IMR-90 (cell line): ENCODE measurements at places on chromosomes 5 and 9. TPM values are rescaled to one million over a fixed set of nuclear protein-coding genes. Genes with fewer than 3 reads are reported as not detected.
A peak's percentile ranks its signal among the peaks of the same experiment; 100 is the strongest.

The HAVCR1 gene
- total RNA-seq: not detected in 2 replicates

The ANKRD34B gene
- not detected in 2 replicates for total RNA-seq

The SUB1 gene
- total RNA-seq: 19.5 and 90.5 TPM in 2 replicates

The C5 gene
- 2.3 and 2.8 TPM in 2 replicates for total RNA-seq

The PAPPA gene
- total RNA-seq: 11.7 and 12.4 TPM in 2 replicates

The PELO gene
- total RNA-seq: 48.9 and 49.7 TPM in 2 replicates

The RGMB gene
- total RNA-seq: 74.4 and 83.0 TPM in 2 replicates

The CCDC152 gene
- total RNA-seq: 0.90 and 1.9 TPM in 2 replicates

The GABRA1 gene
- total RNA-seq: not detected in 2 replicates

The NUTM2G gene
- not detected in 2 replicates for total RNA-seq

The GMCL2 gene
- not detected in 2 replicates for total RNA-seq

The NRG2 gene
- 0.18 TPM in 1 of 2 replicates, not detected in the other for total RNA-seq

The NPR3 gene
- total RNA-seq: 88.2 and 89.4 TPM in 2 replicates

The PAXX gene
- total RNA-seq: 4.4 and 5.7 TPM in 2 replicates

The SYK gene
- not detected in 2 replicates for total RNA-seq

The SSNA1 gene
- 55.7 and 63.9 TPM in 2 replicates for total RNA-seq

DNA sequence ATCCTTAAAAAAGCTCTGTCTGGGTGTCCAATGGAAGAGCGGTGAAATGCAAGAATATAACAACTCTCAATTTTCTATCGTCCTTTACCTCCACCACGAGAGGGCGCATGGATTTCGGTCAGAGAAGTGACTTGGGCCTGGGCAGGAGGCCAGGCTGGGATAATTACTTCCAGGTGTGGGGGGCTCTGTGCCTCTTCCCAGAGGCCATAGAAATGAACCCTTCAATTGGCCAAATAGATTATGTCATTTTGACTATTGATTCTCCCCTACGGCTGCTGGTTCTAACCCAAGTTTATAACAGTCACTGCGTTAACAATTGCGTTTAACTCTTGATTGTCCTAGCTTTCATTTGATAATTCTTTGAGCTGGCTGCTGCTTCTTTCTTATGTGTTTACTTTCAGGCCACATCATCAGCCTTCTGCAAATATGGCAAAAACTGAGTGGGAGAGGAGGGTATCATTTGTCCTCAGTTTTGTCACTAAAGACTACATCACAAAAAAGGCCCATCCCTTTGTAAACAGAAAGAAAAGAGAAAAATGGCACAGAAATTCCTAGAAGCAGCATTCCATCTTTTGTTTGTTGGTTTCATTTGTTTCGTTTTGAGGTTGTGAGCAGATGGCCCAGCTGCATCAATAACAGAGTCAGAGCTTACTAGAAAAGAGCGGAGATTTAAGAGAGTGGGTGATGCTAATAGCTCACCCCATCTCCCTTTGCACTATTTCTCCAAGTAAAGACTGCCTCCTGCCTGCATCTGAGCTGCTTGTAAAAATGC is 45.4 kb upstream of the ZFR start:
- peak; percentile 87 for DNase-seq

DNA sequence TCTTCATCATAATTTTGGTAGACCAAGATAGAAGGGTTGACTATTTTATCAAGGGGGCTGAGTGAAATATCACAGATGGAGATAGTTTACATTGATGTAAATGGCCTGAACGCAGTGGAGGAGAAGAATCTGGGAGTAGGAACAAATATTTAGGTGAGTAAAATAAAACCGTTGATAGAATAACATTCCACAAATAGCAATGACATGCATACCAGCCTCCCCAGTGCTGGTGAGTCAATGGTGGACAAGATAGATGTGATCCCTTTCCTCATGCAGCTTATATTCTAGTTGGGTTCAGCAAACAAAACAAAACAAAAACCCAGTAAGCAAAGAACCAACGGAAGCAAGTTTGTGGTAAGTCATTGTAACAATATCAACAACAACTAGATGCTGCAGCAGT is 385.2 kb downstream of the FAM170A start:
- peak; percentile 55 for DNase-seq

- DNase-seq: peak; percentile 100
These were observed 133.4 kb downstream of the SUSD1 start for GRCh38 chr9:112041536-112042243.

DNA sequence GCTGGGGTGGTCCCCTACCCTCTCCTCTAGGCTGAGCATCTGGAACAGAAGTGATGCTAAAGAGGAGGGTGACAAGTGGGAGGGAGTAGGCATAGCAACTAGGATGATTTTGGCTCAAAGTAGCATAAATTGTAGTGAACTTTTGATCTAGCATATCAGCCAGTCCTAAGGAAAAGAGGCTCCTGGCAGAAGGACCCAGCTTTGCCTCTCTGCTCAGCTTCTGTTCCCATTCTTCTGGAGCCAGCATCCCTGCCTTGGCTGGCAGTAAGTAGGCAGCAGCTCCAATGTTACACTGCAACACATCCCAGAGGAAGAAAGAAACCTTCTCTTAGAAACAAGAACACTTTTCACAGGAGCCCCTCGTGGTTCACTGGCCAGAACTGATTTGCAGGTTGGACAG is 487.0 kb downstream of the MTRR start:
- DNase-seq: no peak

- DNase-seq: no peak
These were observed 79.4 kb downstream of the FER start for GRCh38 chr5:108827131-108827530.

GRCh38 chr5:83701886-83702285 is 18.8 kb downstream of the HAPLN1 start:
- peak; percentile 6 for DNase-seq

GRCh38 chr5:137234973-137235943 is 263.9 kb downstream of the SPOCK1 start:
- no peak for DNase-seq

DNA sequence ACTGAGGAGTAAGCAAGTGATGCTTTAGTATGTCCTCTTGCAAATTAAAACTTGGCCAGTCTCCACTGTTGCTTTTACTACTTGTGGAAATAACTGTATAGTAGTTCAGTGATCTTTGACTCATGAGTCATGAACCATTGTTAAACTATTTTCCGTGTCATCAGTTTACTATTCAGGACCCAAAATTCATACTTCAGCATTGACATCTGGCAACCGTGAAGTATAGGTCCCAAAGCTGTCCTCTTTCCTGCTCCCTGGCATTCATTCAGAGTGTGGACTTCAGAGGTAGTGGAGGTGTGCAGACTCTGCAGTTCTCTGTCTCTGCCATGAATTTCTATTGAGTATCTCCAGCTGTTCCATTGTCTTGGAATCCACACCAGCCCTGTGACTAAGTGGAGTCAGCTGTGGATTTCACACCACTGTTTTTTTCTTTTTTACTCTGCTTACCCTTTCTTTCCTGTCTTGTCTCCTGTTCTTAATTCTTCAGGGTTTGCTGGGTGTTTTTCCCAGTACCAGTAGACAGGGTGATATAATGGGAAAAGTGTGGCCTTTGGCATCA is 7.5 kb downstream of the TDRD7 start:
- peak; percentile 71 for DNase-seq

GRCh38 chr5:36017004-36017403 is 25.8 kb upstream of the UGT3A1 start:
- no peak for DNase-seq

DNA sequence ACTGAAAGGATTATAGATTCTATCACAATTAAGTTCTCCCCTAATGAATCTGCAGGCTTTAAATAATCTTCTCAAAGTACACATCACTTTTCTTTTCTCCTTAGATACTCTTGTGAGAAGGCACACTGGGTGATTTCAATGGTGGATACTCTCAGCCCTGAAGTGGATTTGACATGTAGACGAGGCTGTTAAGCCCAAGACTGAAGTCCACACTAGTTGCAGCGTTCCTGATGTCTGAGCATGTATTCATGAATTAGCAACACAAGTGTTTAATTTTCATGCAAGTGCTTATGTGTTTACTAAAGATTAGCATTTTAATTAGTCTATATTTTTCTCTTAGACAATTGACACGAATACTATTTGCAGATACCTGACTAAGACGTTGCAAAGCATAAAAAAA is 218.9 kb downstream of the TMEM161B start:
- no peak for DNase-seq

DNA sequence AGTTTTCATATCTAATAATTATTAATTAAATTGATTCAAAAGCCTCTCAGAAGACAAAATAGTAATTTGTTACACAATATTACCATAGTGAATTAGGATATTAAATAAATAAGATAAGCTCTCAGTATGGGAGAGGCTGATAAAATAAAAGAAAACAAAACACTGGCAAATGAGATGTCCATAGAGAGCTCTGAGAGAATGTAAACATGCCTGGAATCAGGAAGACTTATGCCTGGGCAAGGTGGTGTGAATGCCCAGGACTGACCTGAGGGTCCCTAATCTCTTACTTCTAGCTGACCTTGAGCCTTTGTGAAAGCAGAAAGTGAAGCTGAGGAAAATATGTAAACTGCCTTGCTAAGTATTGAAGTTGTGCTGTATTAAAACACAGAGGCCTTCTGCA is 616.5 kb downstream of the PTPRD start:
- no peak for DNase-seq

- DNase-seq: no peak
These were observed 50.4 kb downstream of the CYSTM1 start for GRCh38 chr5:140225396-140225795.

GRCh38 chr9:94808926-94809700 is 82.6 kb downstream of the AOPEP start:
- peak; percentile 29 for DNase-seq

DNA sequence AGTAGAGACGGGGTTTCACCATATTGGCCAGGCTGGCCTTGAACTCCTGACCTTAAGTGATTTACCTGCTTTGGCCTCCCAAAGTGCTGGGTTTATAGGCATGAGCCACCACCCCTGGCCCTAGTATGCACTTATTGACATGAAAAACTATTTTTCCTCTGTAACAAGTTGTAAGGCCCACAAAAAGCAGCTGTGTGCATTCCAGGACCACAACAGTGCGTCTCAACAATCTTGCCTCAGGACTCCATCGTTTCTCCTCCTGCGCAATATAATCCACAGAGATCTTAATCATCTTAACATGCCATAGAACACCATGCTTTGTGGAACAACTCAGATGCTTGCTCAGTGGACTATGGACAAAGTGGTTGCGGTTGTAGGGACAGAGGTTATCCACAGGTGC is 10.2 kb downstream of the OR2V1 start:
- DNase-seq: no peak

- no peak for DNase-seq
These were observed 2141.0 kb upstream of the ACO1 start for GRCh38 chr9:30243467-30243866.

GRCh38 chr9:129641750-129642585 is at the start of gene ASB6:
TSS of gene ASB6 (minus strand) at chr9:129642151. CDS start at chr9:129641999, 152 bp downstream.
- DNase-seq: peak; percentile 96

- peak; percentile 43 for DNase-seq
These were observed 567.6 kb upstream of the RGMB start for GRCh38 chr5:98205691-98206461.

GRCh38 chr9:34591248-34591916 is 1.9 kb upstream of the CNTFR start:
- peak; percentile 60 for DNase-seq

DNA sequence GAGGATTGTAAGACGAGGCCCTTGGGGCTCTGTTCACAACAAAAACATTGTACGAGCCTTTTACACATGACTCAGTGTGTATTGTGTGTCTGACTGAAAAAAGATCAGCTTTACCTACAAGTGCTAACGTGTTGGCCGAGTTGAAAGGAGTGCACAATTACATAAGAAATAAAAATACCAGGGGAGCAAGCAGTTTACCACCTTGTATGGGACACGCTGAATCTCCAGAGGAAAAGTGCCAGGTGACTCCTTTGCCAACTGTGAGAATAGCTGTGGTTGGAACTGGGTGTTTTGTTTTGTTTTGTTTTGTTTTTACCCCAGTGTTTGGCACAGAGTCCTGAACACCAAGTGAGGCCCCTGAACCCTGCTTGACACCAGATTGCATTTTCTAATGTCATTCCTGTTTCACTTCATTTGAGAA is 32.8 kb upstream of the ZSWIM6 start:
- DNase-seq: no peak

GRCh38 chr9:88084357-88085183 is 53.7 kb downstream of the SPATA31C2 start:
- no peak for DNase-seq

GRCh38 chr9:34809504-34810186 is 99.7 kb upstream of the CCL21 start:
- DNase-seq: peak; percentile 0

DNA sequence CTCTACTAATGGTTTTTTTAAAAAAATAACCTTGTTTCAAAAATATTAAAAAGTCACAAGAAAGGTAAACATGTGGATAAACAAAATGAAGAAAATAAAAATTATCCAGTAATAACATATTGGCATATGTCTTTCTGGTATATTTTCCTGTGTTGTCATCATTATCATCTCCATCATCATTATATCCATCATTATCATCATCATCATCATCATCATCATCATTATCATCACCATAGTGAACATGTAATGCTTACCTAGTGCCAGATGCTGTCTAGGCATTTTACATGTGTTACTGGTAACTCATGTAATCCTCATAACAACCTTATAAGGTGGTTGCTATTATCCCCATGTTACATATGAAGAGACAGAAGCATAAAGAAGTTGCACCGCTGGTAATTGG is 111.5 kb upstream of the CDKN2B start:
- no peak for DNase-seq

DNA sequence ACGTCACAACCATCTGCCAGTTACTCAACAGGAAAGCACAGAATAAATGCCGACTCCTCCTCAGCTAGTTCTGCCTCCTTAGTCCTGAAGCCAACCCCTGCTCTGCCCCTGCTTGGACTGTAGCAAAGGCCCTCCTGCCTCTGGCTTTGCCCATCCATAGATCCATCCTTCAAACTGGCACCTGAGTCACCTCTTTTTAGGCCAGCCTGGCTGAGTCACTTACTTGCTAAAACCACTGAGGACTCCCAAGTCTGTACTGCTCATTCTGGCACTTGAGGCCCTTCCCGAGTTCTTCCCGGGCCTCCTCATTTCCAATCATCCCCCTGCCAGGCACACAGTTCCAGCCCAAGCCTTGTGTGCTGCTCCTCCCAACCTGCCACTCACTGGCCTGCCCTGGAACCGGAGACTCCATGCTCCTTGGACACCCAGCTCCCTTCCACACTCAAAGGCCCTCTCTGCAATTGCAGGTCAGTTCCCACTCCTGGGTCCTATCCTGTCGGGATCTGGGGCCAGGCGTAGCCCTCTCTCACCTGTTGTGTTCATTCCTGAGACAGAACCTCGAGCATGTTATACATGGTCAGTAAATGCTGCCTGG is 220.1 kb downstream of the DAB2IP start:
- peak; percentile 64 for DNase-seq

GRCh38 chr5:135188233-135188914 is 154.3 kb upstream of the PITX1 start:
- no peak for DNase-seq

- DNase-seq: peak; percentile 66
These were observed 229.7 kb downstream of the MELK start for GRCh38 chr9:36802201-36802920.

GRCh38 chr9:14313951-14314423 is at the start of gene NFIB:
TSS of gene NFIB (minus strand) at chr9:14314141. CDS start at chr9:14313511, 630 bp downstream.
- DNase-seq: peak; percentile 24
